ENCODE measurements at places on chromosomes 3 and 15.

- DNase-seq = no peak
Observed at GRCh38 chr3:64242435-64242834, 17.2 kb upstream of the PRICKLE2 start.

- no peak for DNase-seq
Observed at GRCh38 chr15:66094331-66094730, 159.2 kb downstream of the MEGF11 start.

- DNase-seq = no peak
Observed at GRCh38 chr3:12990306-12990705, 82.9 kb downstream of the IQSEC1 start.

- DNase-seq = no peak
Observed at GRCh38 chr15:58471348-58471747, 39.6 kb downstream of the LIPC start.

DNA sequence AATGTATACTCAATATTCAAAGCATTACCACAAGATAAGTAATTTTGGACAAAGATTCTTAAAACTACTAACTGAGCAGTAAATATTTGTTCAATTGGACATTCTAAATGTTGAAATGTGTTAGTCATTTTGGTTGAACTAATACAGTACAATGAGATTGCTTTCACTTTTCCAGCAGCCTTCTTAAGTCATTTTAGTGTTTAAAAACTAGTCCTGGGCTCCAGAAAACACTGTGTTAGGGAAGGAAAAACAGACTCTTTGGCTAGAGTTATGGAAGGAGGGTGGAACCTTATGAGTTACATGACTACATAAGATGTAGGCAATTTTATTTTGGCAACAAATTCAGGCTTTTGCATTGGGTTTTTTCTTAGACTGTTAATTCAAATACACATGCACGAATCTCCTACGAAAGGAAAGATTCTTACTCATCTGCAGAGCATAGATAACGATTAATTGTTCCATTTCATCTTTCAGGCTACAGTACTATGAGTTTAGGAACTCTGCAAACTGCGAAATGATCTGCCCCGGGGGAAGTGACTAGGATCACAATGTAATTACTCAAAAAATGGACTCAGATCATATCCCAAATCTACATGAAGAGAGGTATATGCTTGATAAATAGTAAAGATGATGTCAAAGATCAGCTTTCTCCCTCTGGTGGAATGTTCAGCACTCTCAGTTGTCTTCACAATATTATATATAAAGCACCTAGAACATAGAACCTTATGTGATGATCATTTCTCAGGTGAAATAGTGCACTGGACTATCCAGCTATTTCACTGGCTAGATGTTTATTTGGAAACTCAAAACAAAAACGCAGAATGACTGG, 492.8 kb upstream of the MDFIC2 start:
- DNase-seq = no peak

DNA sequence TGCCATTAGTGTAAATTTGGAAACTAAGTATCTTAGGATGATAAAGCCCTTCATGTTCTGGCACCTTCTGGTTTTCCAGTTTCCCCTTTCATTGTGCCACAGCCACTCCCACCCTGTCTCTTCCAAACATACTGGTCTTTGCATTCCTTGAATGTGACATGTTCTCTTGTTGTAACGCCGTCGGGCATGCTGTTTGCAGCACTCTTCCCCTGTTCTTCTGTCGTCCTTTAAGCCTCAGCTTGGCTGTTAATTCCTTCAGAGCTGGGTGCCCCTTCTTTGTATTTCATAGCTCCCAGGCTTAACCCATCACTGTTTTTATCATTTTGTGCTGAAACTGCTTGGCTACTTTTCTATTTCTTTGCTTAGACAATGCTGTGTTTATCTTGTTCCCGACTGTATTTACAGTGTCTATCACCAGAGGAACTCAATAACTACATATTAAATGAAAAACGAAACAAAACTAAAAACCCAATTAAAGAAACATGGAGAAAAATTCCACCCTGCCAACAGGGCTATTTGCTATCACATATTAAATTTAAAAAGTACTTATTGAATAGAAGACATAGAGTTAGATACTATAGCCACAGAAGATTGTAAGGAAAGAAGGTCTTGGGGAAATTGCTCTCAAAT, 95.4 kb upstream of the KCNAB1 start:
- no peak for DNase-seq

DNA sequence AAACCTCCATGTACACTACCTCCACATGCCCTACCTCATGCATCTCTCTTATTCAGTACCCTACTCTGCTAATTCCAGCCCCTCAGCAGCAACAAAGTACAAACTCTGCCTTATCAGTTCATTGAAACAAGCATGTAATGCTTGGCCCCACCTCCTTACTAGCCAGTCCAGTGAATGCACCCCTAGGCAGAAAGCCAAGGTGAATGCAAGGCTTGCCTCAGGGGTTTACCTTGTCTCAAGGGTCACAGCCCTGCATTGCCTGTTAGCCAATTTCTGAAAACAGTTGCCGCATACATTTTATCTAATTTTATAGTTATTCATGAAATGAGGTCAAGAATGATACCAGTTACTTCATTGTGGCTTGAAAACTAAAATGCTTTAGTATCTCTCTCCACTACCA, 576.4 kb downstream of the FHIT start:
- DNase-seq = no peak
